Activated CD4-positive, CD25-positive, alpha-beta regulatory T cell treated with anti-CD3 and anti-CD28 coated beads, Interleukin-2, amount 50 U/mL, for 72 hours (primary cell): ENCODE measurements at places on chromosomes 4 and X.

GRCh38 chr4:77449171-77449570, 156.4 kb upstream of the CXCL13 start:
- DNase-seq, result no peak

DNA sequence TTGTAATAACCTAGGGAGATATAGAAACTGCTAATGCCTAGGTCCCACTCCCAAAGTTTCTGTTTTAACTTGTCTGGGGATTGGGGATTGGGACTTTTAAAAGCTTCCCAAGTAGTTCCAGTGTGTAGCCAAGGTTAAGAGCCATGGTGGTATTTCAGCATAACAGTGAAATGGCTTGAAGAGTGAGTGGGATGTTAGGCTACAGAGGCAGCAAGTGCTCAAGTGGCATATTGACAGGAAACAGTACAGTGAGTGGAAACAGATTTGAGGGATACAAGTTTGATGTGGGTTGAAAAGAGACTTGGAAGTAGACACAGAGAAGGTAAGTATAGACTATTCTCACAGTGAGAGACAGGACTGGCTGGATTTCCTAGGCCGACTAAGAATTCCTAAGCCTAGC, 217.6 kb upstream of the CNKSR2 start:
- no peak for DNase-seq

- no peak for DNase-seq
Measured at GRCh38 chr4:26420913-26421312, 69.4 kb downstream of the CCKAR start.

- DNase-seq, result no peak
Measured at GRCh38 chrX:71533516-71533850, 579 bp downstream of the OGT start.

DNA sequence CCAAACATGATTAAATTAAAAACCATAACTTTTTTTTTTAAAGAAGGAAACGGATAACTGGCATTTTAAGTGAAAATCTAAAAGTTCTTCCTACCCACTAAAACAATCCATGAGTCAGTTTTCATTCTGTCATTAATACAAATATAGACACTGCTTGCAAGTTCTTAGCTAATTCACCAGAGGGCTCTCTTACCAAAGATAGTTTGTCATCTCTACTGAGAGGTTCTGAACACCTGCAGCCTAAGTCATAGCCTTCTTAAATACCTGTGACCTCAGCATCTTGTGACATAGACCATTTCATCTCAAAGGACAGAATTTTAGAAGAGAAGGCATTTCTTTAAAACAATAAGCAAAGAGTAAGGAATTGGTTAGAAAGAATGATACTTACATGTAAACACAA, 65.3 kb upstream of the FAM120C start:
- DNase-seq, result no peak

- no peak for DNase-seq
Measured at GRCh38 chrX:154304846-154305245, 9.3 kb downstream of the TKTL1 start.

DNA sequence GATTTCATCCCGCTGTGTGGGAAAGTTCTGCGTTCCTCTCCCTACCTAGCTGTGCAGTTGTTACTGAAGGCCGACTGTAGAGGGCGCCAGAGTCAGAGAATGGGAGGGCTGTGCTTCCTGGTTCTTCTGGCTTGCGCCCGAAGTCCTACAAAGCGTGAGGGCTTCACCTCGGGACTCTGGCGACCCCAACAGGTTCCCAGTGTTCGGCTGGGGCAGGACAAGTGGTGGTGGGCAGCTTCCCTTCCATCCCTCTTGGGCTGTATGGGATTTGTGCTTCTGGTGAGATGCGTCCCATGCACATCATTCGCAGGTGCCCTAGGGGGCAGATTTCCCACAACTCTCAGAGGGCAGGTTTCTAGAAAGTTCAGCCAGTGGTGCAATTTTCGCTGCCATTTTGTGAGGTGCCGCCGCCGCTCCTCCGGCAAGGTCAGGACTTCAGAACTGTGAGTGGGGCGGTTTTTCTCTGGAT, 27.3 kb downstream of the CT45A1 start:
- peak; percentile 53 for DNase-seq

DNA sequence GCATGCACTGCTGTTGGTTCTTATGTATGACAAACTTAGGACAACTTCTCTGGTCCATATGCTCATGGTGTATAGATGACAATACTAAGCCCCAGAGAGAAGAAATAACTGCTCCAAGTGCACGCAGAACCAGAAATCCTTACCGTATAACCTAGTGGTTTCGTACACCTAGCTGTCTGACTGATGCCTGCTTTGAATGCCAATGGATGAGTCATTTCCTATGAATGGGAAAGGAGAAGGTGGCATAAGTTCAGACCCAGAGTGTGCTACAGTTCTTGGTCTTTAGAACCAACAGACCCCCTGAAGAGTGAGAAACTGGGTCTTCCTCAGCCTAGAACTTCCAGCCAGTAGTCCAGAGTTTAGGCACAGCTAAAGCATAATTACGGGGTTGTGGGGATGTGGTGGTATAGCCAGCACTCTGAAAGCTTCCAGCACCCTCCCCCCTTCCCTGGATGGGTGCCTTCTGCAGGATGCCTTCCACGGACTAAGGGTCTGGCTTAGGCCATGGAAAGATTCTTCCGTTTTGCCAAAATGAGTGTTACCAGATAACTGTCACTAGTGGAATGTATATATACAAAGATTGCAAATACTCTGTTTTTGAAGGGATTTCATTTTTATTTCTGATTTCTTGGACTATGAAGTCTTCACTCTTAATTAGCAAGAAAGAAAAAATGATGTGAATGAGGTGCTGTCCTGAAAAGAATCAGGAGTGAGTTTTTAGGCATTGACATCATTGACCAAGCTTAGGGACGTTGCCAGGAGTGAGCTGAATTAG, 84.6 kb upstream of the PACRGL start:
- DNase-seq, result no peak

DNA sequence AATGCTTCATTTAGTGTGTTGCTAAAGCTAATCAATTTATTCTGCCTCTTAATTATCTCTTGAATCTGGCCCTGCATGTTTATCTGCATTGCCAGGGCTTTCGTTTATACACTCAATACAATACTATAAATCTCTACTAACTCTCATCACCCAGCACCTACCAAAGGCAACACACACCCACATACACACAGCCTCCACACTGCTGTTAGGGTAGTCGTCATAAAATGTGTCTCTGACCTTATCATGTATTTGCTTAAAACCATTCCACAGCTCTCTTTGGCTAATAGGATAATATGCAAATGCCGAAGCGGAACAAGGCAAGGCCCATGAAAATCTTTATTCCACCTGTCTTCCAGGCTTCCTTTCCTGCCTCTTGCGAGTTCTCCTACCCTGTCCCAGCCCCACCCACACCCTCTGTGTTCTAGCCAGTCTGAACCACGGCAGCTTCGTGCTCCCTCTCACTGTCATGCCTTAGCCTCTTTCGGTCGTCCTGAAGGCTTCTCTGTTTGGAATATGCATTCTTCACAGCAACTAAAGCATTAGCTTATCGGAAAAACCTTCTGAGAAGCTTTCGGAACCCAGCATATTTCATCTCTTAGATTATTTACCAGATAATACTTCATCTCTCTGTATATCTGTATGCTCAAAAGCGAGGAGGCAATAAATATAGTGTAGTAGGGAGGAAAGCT, 333.5 kb downstream of the TENM3 start:
- DNase-seq, result no peak

DNA sequence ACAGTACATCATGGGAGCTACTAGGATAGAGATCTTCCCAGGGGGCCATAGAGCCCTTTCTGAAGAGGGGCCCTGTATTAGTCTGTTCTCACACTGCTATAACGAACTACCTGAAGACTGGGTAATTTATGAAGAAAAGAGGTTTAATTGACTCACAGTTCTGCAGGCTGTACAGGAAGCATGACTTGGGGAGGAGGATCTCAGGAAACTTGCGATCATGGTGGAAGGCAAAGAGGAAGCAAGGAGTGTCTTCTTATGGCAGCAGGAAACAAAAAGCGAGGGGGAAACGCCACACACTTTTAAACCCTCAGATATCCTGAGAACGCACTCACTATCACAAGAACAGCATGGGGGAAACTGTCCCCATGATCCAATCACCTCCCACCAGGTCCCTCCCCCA, 4.2 kb upstream of the SLC9A6 start:
- no peak for DNase-seq

GRCh38 chr4:1151541-1151940, 20.8 kb downstream of the SPON2 start:
- no peak for DNase-seq

DNA sequence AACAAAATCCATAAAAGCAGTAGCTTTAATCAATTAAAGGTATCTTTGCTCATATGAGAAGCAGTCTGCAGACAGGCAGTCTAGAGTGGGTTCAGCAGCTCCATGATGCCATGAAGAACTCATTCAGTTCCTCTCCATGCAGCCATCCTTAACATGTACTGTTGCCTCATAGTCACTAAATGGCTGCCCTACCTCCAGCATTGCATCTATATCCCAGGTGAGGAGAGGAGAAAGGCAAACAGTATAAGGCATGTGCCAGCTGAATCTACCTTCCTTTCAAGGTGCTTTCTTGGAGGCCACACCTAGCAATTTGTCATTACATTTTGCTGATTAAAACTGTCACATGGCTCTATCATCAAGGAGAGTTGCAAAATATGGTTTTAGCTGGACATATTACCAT, 13.2 kb downstream of the CFAP99 start:
- DNase-seq, result no peak

DNA sequence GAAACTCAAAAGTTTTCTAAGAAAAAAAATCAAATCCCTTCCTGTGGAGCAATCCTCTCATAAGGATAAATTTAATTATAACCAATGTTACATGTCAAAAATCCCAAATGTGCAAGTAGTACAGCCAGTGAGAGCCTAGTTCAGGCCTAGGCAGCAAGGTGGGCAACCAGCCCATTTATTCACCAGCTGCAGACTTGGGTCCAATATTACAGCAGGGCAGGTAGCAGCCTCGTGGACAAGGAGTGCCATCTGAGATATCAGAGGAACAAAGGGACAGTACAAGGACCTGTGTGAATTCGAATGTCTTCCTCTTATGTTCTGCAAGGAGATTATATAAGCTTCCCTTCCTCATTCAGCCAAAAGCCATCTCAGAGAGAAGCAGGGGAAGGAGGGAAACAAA, 6.6 kb downstream of the HELQ start:
- DNase-seq, result no peak
